ENCODE measurements at places on chromosomes 13 and 19.

DNA sequence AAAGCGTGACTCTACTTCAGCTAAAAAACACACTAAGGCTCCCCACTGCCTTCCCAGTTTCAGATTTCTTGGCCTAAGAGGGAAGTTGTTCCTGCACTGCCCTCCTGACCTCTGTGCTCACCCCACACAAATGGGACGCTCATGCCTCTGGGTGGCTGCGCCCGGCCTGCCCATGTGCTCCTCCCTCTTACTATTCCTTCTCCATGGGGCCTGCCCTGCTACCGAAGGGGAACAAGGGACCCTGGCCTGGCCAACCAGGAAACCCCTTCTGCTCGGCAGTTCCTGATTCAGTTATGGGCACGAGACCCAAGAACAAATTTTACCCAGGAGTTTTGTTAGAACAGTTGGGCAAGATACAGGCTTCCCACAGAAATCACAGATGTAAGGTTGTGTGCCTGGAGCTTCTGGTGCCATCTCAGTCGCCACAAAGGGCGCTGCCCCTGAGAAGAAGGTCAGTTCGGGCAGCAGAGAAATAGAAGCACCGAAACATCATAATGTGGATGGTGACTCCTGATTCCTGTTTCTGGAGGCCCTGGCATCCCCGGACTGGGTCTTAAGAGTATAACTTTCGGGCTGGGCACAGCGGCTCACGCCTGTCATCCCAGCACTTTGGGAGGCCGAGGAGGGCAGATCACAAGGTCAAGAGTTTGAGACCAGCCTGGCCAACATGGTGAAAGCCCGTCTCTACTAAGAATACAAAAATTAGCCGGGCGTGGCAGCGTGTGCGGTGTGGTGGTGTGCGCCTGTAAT is 5.4 kb upstream of the PLPP2 start:
- no peak for DNase-seq

- no peak for DNase-seq
These were observed 134.5 kb downstream of the LMO7 start for GRCh38 chr13:75770592-75771011.

DNA sequence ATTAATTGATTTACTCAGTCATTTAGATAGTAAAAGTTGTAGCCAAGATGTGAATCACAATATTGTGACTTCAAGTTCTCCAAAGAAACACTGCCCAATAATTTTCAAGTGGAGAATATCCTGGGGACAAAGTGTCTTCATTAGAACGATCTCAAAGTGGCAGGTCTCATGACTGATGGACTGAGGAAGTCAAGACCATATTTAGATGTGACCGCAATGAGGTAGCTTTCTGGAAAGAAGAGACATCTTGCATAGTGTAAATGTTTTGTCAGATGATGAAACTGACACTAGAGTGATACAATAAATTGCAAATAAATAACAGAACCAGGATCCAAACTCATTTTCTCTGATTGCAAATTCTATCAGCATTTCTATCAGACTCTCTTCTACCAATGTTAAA is 1476.9 kb downstream of the EFNB2 start:
- DNase-seq, result no peak

- DNase-seq, result no peak
These were observed 32.1 kb downstream of the SBNO2 start for GRCh38 chr19:1141944-1142343.

DNA sequence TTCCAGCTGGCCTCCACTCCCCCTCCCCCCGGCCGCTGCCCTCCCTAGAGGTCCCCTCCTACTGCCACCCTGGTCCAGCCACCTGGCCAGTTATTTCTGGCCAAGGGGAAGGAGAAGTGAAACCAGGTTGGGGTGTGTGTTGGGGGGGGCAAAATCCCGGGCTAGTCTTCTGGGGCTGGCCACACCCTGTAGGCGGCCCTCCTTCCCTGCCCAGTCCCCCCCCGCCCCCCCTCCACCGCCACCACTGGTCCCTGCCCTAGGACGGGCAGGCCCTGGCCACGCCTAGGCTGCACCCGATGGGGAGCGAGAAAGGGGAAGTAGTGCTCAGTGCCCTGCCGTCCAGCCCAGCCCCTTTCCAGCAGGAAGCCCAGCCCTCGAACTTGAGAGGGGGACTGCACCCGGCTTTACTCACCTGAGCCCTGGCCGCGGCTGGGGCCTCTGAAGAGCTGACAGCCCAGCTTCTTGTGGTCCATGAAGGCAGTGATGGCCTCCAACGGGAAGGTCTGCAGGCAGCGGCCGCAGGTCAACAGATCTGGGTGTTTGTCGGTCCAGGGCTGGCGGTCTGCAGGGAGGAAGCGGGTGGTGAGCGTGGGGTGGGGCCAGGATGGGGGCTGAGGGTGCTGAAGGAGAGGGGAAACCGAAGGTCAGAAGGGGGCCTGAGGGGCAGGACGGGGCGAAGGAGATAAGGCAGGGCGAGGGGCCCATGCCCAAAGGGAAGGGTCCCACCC is 813 bp downstream of the ZNF296 start:
- DNase-seq, result peak; percentile 83

GRCh38 chr13:29505511-29505910 is 90.0 kb downstream of the SLC7A1 start:
- DNase-seq, result no peak

DNA sequence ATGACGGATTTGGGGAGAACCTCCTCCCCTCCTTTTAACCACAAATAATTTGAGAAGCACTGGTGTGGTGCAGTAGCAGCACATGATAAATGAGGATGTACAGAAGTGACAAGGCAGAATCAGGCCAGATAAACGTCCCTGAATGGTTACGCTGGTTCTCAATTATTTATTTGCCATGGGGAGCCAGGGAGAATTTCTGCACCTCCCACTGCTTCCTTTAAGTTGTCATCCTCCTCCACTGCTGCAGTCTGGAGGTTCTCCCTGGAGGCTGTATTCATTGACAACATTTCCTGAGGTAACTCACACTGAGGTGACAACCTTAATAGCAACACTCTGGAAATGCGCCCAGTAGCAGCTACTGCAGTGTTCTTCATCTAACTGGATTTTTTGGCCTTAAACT is 308.9 kb upstream of the SLITRK1 start:
- DNase-seq, result no peak

DNA sequence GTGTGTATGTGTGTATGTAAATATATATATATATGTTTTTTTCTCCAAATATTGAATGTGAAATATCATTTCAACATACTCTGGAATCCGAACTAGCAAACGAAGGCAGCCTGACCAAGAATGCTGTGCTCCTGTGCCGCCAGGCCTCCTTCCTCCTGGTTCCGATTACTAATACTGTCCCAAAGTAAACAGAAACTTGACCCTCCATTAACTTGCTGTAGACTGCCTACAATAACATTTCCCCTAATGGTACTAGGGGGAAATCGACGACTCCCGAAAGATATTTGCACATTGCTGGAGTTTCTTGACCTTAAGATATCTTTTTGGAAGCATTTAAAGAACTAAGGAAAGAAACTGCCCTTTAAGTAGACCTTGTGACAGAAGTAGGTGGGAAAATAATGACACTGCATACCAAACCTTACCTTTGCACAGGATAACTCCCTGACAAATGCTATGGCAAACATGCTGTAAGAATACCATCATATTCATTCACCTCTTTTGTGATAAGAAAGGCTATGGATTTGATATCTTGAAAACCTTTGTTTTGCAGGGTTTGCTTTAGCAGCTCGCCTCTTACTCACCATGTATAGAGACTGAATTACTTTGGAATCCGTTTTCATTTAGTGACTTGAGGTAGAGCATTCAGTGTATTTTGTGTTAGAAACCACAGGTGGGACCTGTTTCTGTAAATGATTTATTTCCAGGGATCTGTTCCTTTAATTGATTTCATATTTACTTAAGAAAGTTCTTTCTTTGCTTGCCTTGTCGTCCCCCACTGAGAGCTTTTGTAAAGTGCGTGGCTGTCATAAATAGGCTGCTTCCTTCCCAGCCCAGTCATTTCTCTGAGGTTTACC is 80.1 kb downstream of the KLF5 start:
- no peak for DNase-seq

- no peak for DNase-seq
These were observed 3.8 kb upstream of the FGF14 start for GRCh38 chr13:102405499-102406100.

DNA sequence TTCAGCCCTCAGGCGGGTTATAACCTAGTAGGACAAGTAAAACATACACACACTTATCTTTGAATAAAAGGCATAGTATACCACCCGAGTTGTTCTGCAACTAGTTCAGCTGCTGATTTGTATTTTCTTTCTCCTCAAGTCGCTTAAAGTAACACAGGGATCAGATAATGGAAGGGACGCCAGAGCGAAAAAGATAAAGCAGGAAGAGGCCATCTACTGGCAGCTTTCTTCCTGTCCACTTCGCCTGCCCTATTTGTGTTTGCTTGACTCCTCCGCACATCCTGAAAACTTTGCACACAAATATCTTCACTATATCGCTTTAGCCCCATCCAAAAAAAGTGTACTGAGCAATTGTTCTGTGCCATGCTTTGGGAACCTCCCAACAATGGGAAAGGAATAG is 238.0 kb upstream of the SOX21 start:
- DNase-seq, result no peak

DNA sequence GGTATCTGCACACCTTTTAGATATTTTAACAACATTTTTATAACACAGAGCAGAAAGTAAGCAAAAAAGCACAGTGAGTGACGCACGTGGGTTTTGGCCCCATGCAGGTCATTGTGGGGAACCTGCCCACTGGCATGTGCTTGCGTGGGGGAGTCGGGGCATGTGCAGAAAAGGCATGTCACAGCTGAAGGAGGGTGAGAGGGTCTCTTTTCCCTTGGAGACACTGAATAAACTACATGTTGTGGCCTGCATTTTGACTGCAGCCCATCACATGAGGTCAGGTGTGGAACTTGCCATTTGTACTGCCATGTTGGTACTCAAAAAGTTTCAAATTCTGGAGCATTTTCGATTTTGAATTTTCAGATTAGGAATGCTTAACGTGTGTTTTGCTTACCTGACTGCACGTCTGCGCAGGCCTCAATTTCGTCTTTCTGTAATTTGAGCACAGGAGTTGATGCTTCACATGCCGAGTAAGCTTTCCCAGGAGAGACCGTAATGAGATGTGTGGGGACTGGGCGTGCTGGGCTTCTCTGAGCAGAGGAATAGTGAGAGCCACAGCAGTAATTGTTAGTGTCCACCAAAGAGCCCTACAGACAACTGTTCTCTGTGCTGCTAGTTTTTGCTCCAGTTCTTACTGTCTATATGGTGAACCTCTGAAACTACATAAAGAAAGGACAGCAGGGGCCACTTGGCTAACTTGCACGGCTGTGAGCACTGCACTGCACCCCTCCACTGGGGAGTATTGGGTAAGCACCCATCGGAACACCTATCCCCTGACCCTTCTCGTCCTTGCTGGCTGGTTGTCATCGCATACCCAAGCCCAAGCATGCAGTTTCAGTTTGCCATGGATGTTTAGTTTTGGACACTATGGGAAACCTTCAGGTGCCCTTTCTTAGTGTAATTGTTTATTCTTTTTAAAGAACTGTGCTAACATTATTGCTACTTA is 72.9 kb upstream of the GPR183 start:
- no peak for DNase-seq

DNA sequence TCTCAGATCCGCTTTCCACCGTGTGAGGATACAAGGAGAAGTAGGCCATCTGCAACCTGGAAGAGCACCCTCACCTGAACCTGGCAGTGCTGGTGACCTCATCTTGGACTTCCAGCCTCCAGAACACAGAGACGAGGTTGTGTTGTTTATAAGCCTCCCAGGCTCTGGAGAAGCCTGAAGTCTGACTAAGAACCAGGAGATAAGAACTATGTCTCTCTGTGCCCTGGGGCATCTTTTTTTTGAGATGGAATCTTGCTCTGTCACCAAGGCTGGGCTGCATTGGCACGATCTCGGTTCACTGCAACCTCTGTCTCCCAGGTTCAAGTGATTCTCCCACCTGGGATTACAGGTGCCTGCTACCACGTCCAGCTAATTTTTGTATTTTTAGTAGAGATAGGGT is 14.5 kb downstream of the FCGBP start:
- DNase-seq, result no peak

DNA sequence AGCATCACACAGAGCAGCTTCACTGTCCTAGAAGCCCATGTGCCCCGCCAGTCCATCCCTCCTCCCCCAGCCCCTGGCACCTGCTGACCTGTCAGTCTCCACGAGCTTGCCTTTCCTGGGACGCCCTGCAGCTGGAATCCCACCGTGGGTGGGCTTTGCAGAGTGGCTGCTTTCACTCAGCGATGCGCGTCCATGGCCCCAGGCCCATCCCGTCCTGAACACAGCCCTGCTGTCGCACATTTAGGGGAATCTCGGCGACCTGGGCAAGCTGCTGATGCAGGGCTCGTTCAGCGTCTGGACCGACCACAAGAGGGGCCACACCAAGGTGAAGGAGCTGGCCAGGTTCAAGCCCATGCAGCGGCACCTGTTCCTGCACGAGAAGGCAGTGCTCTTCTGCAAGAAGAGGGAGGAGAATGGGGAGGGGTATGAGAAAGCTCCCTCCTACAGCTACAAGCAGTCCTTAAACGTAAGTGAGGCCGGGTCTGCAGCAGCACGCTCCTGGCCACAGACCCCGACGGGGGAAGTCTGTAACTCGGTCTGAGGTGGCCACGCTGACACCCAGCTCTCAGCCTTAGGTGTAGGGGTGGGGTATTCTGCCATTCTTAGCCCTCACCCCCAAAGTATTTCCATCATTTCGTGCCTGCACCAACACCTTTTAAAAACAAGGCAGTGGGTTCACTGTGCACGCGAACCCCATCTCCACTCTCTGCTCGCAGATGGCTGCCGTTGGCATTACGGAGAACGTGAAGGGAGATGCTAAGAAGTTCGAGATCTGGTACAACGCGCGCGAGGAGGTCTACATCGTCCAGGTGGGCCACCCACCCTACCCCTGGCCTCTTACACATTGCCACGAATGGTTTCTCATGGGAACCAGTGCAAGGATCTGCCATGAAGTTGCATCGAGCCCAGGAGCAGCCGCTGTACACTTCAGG is 18.3 kb upstream of the F7 start:
- DNase-seq, result no peak

- DNase-seq, result no peak
These were observed 67.8 kb downstream of the SPACA7 start for GRCh38 chr13:112443995-112444311.

- DNase-seq, result no peak
These were observed 14.9 kb downstream of the COMP start for GRCh38 chr19:18776288-18776594.

DNA sequence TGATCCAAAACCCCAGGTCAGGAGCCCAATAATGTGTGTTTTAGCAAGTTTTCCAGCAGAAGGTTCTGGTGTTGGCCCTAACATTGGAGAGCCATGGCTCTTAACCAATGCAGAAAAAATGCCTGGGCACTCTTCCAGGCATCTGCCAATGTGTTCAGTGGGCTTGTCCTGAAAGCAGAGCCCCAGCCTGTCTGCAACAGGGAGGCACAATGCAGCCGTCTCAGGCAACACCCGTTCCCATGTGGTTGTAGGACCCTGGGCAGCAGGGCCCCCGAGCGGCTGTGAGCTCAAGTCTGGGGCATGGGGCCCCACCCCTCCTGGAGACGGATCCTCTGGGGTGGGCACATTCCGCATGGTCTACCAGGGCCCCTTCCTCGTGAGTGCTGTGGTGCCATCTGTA is 58.1 kb upstream of the SIAH3 start:
- no peak for DNase-seq

DNA sequence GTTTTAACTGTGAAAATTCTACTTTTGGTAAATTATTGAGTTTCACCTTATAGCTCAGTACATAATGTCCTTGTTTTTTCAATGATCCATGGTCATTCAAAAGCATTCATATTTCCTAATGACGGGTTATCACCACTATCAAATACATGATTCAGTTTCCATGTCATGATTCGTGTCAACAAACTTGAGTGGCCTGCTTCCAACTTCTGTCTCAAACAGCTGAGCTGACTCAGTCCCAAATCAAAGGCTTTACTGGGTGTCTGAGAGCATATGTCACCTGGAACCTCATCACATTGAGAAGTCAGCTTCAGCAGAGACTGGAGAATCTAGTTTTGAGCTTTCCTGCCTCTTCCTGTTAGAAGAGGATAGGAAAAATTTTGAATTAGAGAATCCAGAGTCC is 40.3 kb upstream of the SGCG start:
- DNase-seq, result no peak

All from esophagus squamous epithelium (tissue), 5 donors.